ENCODE measurements at places on chromosomes 4 and X.

- DNase-seq, result no peak
Measured at GRCh38 chr4:15868826-15869413, 69.6 kb downstream of the FGFBP1 start.

DNA sequence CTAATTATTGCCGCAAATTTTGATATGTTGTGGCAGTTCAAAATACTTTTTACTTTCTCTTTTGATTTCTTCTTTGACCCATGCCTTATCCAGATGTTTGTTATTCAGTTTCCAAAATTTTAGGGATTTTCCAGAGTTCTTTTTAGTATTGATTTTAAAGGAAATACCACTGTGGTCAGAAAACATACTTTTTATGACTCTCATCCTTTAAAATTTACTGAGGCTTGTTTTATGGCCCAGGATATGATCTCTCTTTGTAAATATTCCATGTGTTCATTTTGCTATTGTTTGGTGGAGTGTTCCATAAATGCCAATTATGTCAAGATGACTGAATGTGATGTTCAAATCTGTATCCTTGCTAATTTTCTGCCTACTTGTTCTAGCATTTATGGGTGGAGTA, 272.3 kb upstream of the DIPK2B start:
- DNase-seq, result no peak

- no peak for DNase-seq
Measured at GRCh38 chr4:158446106-158446505, 75.6 kb upstream of the RXFP1 start.

- DNase-seq, result no peak
Measured at GRCh38 chrX:17411205-17411604, 36.2 kb downstream of the NHS start.

DNA sequence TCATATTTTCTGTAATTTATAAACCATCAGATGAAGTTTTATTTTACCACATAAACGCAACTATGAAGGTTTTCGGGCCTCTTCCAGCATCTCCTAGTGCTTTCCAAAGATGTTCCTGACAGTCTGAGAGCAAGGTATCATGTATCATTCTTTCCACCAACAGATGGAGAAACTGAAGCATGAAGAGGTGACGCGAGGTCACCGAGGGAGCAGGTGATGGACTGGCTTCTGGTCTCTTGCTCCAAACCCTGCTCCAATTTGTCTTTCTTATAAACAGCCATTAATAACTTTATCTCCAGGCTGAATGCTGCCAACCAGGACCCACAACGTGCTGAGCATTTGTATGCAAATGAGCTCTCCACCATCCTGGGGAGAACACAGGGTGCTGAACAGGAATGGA, 86.3 kb upstream of the MAML3 start:
- DNase-seq, result no peak

- DNase-seq, result no peak
Measured at GRCh38 chr4:175530655-175531054, 281.4 kb downstream of the GPM6A start.

DNA sequence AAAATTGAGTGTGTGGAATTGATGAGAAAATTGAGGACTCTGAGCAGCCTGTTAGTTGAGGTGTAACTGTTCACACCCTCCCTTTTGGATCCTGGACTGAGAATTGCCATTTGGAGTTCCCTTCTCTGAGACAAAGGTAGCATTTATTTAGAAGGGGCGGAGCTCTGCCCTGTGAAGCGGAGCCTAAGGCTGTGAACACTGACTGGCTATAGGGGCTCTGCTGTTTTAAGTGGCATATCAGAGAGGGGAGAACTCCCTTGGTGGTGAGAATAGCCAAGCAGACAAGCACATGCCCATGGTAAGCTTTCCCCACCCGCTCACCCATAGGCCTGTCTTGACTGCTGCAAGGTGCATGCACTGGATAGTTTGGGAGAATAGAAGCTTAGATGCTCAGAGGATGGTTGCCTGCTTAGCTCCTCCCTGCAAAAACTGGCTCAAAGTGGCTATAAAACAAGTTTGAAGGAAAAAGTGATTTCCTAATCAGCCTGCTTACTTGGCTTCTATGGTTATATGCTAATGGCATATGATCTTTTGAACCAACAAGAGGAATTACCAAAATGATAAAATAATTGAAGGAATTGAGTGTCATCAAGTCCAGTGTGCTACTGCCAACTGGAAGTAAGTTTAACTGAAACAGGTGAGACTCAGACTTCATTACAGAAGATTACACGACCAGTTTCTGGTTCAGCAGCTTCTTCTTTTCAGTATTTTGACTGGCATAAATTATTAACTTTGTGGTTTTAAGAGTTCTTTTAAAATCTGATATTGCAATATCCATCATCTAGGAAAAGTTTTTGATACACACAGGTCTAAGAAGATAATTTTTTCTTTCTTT, 108.4 kb downstream of the AFF1 start:
- no peak for DNase-seq

DNA sequence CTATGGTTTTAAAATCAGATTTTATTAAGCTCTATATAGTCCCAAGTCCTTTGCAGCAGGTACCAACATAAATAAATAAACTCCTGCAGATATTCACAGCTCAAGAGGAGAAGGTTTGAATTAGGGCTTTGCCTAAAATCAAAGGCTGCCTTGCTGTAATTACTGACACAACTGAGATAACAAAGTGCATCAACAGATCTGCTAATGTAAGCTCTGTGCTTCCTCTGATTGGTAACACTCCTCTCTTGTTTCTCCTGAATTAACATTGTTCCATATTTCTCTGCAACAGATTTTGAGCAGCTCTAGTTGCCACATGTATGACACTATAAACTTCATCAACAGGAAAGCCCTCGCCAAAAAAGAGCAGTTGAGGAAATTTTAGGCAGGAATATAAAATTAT, 193.6 kb downstream of the SLC39A8 start:
- DNase-seq, result no peak

- no peak for DNase-seq
Measured at GRCh38 chr4:184628103-184628502, 21.1 kb downstream of the CASP3 start.

DNA sequence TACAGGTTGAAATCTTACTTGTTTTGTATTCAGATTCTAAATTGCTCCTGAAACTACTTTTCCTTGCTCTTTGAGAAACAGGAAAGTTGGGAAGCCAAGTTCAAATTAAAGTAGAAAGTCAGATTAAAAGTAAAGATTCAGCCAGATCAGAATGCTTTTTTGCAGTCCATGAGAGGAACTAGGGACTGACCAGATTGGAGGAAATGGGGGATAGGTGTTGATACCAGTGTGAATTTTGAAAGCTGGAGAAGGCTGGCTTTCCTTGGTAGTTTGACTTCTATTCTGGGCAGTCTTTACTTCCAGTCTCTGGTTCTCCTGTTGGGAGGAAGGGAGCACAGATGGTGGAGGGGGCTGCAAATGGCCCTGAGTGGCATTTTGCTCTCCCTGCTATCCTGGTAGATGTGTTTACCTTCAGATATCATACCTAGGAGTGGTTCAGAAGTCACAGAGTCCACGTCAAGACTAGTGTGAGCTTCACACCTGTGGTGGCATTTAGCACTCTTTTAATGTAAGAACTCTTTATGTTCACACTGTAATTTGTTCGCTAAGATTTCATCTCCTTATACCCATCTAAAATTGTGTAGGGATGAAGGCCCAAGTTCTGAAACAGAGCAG, 68.8 kb downstream of the FNIP2 start:
- no peak for DNase-seq

GRCh38 chrX:119155416-119156035, 27.9 kb upstream of the KIAA1210 start:
- DNase-seq, result no peak

- no peak for DNase-seq
Measured at GRCh38 chr4:121200795-121201472, 36.8 kb upstream of the TNIP3 start.

- DNase-seq, result no peak
Measured at GRCh38 chrX:15293451-15293850, 22.0 kb downstream of the ASB11 start.

GRCh38 chr4:37604461-37604860, 81.7 kb downstream of the RELL1 start:
- no peak for DNase-seq

- DNase-seq, result no peak
Measured at GRCh38 chrX:118066867-118067515, 49.6 kb downstream of the KLHL13 start.

DNA sequence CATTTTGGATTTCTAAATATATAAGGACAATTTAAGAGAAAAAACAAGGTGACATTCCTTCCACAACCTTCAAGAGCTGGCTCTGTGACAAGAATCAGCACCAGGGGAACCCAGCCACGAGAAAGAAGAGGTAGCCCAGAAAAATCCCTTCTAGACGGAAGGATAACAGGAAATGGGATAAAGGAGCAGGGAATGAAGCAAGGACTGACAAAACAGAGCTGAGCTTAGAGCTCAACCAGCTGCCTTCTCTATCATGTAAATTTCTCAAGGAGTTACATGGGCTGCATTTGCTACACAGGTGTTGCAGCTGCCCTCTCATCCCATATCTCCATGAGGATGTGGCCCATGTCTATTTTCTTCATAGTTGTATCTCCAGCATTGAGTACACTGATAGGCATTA, 154.2 kb upstream of the PRDX4 start:
- no peak for DNase-seq

- DNase-seq, result no peak
Measured at GRCh38 chr4:8165374-8165896, 6.8 kb upstream of the ABLIM2 start.

DNA sequence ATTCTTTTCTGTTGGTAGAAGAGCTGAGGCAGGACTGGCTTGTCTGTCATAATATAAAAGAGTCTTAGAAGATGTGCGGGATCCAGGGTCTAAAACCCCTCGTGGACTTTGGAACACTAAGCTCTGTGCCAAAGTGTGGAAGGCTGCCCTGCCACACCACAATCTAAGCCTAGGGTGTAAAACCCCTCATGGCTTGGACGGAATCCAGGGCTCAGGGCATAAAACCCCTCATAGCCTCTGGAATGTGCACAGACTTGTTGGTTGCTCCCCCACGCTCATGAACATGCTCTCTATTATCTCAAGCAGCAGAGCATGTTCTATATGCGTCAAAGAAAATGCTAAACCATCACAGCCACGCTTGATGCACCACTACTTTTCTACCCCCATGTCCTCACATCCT, 483.6 kb downstream of the GABRG1 start:
- DNase-seq, result no peak

- DNase-seq, result no peak
Measured at GRCh38 chr4:8393593-8394038, 46.9 kb downstream of the ACOX3 start.

DNA sequence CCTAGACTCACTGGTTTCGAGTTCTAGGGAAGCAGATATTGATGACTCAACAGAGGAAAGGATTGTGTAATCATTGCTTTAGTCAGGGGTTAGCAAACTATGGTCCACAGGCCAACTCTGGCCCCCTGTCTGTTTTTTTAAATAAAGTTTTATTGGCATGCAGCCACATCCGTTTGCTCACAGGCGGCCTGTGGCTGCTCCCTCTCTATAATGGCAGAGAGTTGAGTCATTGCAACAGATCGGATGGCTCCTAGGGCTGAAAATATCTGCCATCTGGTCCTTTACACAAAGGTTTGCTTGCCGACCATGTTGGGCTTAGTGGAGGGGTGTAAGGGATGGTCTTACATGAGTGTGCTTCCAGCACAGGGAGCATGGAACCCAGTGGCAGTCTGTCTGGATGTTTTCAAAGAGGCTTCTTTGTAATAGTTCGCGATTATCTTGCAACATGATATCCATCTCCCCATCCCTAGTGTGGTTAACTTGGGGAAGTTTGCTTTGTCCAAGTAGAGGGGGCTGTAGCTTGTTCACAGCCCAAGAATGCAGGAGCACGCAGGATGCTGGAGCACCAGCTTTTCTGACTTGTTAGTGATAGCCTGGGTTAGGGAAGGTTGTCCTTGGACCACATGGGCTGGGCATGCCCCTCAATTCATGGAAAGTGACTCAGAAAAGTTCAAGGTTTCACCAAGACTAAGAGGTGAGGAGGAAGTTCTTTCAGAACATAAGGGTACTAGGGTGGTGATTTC, 59.3 kb upstream of the CLDN34 start:
- no peak for DNase-seq

- DNase-seq, result no peak
Measured at GRCh38 chr4:175906384-175906783, 94.3 kb upstream of the GPM6A start.

GRCh38 chr4:36310793-36311192, 29.4 kb downstream of the DTHD1 start:
- DNase-seq, result no peak

GRCh38 chrX:19875050-19875431, 12.4 kb downstream of the SH3KBP1 start:
- DNase-seq, result no peak

DNA sequence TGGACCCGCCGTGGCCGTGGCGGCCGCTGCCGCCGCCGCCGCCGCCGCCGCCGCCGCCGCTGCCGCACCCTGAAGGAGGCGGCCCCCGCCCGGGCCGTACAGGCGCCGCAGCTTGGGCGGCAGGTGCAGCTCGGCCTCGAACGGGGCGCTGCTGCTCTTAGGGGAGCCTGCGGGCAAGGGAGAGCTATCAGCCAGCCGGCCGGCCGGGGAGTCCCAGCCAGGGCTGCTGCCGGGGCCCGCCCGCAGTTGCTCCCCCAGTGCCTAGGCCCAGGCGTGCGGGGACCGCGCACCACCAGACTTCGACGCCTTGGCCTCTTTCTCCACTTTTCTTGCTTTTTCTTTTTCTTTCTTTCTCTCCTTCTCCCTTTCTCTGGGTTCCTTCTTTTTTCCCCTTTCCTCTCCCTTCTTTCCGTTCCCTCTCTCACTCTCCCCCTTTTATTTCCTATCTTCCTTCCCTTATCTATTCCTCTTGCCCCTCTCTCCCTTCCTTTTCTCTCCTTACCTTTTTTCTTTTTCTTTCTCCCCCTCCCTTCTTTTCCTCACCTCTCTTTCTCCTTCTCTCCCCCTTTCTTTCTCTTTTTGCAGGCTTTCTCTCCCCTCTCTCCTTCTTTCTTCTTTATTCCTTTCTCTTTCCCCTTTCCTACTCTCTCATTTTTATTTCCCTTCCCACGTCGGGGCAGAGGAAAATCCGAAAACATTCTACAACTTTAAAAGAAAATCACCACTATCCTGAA, 2.0 kb downstream of the ARX start:
- no peak for DNase-seq

DNA sequence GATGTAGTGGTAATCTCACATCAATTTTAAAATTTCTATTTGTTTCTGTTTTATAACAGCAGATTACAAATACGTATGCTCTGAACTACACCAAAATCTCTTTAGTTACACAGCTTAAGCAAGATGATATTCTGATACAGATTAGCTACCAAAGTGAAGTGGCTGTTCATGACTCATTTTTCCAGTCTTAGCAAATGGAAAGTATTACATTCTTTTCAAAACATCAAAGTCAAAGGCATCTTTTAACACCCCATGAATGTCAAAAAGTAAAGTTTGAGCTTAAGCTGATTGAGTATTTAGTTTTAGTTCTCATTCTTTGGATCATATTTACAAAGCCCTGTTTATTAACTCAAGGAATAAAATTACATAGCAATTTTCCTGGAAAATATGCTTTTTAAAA, 6.6 kb upstream of the HPGDS start:
- peak; percentile 28 for DNase-seq

- DNase-seq, result no peak
Measured at GRCh38 chr4:136302566-136302965, 1229.7 kb downstream of the PCDH18 start.

GRCh38 chr4:1204286-1204827, 32.0 kb upstream of the SPON2 start:
- no peak for DNase-seq

- no peak for DNase-seq
Measured at GRCh38 chrX:153551135-153551534, 33.7 kb downstream of the ATP2B3 start.
